ENCODE measurements at places on chromosomes 6 and 20. TPM values are rescaled to one million over a fixed set of nuclear protein-coding genes. Genes with fewer than 3 reads are reported as not detected.

DNA sequence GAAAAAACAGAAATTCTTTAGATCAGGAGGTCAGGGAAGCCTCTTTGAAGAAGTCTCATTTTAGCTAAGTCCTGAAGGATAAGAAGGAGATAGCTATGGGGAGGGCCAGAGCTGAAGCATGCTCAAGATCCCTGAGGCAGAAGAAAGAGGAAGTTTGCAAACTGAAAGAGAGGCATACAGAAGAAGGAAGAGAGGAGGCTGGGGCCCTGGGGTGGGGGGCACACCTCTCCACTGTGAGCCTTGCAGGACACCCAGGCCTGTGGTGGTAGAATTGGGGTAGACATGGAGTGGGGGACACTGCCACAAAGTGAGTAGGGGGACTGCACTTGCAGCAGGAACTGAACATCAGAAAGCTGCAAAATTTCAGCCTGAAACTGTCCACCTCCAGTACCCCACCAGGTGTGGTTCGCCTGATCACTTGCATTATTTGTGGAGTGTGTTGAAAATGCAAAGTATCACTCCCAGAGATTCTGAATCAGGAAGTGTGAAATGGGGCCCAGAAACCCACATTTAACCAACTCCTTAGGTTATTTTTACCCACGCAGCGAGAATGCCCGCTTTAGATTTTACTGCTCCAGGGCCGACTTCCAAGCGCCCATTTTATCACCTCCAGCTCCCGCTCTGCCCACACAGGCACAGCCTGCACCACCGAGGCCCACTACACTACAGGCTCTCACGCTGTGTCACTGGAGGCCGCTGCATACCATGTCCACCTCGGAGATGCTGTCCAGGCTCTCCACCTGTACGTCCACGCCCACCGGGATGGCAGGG is 44.0 kb downstream of the GABRR2 start:
- DNase-seq, result no peak

DNA sequence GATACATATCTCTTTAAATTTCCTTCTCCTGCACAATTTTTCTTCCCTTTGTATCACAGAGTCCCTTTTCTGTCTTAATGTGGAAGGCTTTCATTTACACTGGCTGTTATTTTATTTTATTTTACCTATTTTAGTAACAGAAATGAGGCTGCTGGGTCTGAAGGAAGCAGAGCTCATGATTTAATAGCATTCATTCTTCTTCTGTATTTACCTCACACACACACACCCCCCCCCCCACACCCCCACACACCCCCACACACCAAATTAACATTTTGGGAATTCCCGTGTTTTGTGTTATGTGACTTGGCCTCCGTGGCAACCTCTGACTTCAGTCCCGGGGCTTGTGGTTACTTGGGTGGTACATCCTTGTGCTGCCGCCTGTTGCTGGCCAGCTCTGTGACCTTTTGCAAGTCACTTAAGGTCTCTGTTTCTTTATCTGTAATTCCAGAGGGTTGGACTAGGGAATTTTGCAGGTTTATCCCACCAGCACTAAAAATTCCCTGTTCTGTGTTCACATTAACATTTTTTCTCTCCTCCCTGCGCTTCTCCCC is 108.8 kb downstream of the TIAM2 start:
- DNase-seq, result no peak

DNA sequence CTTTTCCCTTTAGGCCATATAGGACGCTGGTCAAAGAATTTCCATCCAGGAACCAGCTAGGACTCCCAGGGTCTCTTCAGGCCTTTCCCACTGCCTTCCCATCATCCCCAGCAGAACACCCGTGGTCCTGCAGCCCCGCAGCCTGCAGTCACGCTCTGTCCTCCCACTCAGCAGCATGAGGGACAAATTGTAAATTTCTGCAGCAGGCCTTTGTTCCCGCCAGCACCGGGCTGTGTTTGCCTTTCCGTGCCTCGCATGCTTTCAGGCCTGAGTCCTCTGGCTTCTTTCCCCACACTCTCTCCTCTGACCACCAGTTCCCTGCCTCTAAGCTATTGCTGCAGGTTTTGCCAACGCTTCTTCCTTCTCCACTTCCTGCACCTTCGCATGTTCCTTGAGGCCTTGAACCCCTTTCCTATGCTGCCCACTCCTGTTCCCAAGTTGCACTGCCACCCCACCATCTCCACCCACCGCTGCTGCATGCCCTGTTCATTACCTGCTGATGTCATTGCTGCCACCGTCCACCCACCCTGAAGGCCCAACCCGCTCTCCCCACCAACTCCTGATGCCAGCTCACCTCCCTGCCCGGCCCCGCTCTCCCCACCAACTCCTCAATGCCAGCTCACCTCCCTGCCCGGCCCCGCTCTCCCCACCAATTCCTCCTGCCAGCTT is 49.8 kb downstream of the RNASET2 start:
- DNase-seq, result no peak

PDYN gene
- total RNA-seq, result not detected

FIG4 gene
- total RNA-seq, result 10.9 TPM
